NCI-H226 (cell line): ENCODE measurements at places on chromosomes 6 and 20.

DNA sequence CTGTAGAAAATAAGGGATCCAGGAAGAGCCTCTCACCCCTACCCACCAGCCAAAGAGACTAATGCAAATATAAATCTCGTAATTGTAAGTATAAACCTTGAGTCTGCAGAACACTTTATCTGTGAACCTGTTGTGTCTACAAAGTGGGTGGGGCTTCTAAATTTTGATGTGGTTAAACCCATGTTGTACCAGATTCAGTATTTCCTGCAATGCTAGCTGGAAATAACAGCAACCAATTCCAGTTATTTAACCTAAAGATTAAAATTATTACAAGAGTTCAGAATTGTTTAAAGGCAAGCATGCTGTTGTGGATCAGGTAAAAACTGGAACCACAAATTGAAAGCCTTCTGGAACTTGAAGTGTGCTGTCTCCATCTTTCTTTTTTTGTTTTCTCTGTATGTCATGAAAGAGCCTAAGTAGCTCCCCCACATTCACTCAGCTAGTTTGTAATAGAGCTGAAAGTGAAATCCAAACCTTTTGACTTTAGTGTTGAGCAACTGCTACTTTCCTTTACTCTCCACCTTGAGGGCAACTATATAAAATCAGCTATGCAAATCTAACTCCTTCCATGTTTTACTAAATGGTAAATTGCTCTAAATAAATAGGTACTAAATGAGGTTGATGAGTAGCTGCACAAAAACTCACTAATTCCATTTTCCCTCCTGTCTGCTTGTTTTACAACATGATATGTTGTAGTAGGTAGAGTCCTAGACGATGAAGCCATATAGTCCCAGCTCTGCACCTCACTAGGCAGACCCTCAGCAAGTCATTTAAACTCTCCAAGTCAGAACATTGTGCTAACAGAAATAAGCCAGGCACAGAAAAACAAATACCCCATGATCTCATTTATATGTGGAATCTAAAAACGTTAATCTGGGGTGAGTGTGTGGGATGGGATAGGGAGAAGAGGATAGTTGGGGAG is 17.9 kb upstream of the THEMIS start:
- no peak for DNase-seq

DNA sequence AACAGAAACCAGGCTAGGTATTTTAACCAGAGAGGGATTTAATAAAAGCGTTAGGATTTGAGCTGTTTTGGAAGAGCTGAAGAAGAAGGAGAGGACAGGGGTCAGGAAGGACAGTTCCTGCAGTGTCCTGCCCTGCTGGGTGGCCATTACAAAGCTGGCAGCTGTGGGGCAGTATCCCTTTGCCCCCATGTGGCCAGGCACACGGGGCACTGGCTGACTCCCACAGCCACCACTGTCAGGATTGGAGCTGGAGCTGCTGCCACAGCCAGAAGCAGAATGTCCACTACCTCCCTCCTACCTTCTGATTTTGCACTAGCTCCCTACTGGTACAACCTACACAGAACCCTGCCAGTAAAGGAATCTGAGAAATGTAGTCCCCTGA is 46.5 kb downstream of the SLC22A3 start:
- DNase-seq = no peak

DNA sequence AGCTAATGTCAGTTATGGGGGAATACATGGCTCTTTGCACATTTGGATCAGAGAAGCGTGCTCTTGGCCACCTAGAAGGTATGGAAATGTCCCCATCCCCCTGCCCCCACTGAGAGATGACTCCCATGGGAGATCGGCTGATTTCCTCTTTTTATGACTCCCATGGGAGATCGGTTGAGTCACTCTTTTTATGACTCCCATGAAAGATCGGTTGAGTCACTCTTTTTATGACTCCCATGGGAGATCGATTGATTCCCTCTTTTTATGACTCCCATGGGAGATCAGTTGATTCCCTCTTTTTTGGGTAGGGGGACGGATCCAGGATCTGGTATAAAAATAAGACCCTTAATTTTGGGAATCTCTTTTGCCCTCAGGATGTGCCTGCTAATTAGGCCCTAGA is 10.3 kb upstream of the TAAR9 start:
- DNase-seq = no peak

- no peak for DNase-seq
Measured at GRCh38 chr6:157186785-157187181, 136.5 kb downstream of the TMEM242 start.

DNA sequence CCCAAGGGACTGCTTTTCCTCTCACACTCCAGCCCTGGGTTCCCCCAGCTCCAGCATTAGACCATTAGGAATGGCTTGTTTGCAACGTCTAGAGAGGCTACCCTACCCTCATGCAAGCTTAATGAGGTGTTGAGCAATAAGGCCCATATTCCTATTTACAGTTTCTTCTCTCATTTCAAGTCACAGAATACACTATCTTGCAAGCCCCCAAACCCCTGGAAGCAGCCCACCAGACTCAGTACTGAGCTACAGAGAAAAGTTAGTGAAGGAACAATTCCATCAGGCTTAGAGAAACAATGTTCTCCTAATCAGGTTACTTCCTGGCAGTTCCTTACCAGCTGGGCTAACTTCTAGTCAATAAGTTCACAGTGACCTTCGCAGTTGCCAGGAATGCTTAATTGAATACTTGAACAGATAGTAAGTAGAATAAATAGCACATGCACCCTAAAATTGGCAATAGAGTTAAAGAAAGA is 606.5 kb upstream of the NOX3 start:
- no peak for DNase-seq

DNA sequence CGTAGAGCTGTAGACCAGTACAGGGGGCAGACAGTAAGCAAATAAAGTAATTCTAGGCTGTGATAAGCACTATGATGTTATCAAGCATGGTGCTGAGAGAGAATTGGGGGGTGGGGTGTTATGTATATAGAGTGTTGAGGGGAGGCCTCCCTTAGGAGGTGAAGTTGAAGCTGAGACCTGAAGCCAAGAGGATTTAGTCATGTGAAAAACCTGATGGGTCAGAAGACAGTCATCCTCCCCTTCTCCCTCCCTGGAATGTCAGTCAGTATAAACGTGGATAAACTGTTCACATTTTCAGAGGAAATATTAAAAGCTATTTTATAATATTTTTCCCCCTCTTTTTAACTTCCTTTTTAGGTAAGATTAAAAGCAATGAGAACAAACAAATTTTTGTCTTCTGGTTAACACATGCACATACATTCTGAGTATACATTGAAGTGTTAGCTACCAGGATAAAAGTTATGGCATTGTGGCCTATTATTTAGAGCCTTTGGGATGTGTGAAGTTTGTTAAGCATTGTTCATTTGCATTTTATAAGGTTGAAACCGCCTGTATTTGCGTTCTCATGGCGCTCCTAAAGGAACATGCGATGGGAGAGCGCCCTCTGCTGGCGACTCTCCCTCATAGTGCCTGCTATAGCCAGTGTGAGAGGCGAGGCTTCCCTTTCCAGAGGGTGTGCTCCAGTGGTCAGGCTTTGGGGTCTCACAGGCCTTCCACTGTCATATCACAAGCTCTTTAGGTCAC is 35.4 kb upstream of the MAPK13 start:
- DNase-seq = peak; percentile 46

DNA sequence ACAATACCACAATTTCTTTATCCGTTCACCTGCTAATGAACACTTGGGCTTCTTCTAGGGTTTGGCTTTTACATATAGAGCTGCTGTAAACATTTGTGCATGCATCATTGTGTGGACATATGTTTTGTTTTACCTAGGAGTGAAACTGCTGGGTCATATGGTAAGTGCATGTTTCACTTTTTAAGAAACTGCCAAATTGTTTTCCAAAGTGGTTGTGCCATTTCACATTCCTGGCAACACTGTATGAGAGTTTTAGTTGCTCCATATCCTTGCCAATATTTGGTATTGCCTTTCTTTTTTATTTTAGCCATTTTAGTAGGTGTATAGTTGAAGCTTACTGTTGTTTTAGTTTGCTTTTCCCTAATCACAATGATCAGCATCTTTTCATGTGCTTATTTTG is 14.1 kb upstream of the RPN2 start:
- no peak for DNase-seq

DNA sequence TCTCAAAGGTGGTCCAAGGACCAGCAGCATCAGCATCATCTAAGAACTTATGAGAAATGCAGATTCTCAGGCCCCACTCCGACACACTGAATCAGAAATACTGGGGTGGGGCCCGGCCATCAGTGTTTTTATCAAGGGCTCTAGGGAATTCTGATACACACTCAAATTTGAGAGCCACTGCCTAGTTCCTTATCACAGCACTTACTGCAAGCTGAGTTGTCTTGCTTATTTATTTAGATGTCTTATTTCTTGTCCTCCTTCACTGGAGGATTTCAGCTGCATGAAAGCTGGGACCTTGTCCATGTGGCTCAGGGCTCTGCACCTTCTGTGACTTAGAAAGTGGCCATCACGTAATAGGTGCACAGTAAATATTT is 139.4 kb upstream of the RREB1 start:
- DNase-seq = no peak

- no peak for DNase-seq
Measured at GRCh38 chr6:39386487-39386886, 64.0 kb upstream of the KCNK16 start.

DNA sequence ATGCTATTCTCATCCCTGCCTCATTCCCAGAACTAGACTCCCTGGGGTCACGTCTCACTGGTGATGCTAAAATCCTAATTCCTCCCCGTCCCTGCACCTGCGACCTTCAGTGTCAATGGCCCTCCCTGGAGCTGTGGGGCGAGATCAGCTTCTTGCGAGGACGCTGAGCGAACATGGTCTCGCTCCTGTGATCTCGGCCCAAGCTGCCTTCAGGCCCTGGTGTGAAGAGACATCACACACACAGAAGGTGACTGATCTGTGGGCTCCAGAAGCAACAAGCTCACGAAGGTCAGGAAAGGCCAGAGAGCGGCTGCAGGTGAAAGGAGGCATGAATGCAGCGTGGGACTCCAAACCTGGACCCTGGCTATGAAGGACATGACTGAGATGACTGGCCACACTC is 139.5 kb upstream of the CST7 start:
- DNase-seq = no peak

- DNase-seq = no peak
Measured at GRCh38 chr6:80932359-80932758, 820.1 kb downstream of the TENT5A start.

DNA sequence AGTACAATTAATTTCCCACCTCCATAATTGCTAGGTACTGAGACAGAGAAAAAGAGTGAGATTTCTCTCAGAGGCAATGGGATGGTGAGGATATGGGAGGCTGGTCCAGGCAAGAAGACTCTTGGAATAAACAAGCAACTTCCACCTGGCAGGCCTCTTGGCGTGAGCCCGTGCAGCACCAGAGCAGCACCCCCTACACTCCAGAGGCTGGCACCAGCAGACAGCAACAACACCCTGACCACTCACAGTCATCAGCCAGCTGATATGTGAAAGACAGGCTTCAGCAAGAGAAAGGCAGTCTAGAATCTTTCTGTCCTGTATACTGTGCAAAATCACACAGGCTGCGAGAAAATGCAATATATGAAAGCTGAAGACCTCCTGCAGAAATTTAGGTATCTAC is 59.7 kb downstream of the KIF13A start:
- no peak for DNase-seq

DNA sequence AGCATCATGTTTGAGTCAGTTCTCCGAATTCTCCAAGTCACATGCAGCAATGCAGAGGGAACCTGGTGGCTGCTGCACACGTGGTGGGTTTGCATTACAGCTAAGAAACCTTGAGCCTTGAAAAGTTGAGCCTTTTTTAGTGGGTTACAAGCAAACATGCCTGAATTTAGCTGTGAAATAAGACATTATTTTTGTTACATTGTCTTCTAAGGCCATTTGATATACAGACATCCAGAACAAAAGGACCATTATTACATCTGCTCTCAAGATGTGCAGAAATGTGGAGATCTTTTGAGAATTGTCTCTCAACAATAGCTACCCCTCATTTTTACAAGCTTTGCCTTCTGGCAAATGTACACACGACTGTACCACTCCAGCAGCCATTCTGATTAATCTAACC is 720.5 kb upstream of the SLC35B3 start:
- no peak for DNase-seq

DNA sequence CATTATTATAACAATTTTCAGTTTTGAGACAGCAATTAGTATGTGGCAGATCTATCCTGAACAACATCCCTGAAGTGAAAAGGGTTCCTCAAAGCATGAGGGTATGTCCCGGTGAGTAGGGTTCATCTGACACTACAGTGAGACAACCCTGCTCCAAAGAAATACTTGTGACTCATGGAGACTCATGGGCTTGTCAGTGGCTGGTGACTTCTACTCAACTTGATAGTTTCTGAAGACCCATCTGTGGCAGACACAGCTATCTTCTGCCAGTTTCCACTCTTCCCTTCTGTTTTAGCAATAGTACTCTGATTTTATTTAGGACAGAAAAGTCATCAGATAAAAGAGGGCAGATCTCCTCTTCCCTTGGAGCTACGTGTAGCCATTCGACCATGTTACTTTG is 41.4 kb downstream of the MAP3K7 start:
- DNase-seq = no peak

DNA sequence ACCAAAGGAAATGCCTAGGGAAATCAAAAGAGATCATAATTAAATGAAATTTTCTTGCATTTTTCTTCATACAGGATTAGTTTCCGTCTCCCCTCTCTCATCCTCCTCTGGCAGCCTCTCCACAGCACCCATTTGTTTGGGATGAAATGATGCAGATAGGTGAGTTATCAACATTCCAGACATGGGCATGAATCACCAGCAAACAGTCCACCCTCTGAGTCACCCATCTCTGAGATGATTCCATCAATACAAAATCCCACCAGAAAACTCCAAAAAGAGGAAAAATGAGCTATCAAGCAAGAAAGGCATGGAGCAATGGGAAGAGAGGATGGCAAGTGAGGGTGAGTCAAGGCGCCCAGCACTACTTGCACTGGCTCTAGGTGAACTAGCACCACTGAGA is 11.4 kb downstream of the MC3R start:
- no peak for DNase-seq

DNA sequence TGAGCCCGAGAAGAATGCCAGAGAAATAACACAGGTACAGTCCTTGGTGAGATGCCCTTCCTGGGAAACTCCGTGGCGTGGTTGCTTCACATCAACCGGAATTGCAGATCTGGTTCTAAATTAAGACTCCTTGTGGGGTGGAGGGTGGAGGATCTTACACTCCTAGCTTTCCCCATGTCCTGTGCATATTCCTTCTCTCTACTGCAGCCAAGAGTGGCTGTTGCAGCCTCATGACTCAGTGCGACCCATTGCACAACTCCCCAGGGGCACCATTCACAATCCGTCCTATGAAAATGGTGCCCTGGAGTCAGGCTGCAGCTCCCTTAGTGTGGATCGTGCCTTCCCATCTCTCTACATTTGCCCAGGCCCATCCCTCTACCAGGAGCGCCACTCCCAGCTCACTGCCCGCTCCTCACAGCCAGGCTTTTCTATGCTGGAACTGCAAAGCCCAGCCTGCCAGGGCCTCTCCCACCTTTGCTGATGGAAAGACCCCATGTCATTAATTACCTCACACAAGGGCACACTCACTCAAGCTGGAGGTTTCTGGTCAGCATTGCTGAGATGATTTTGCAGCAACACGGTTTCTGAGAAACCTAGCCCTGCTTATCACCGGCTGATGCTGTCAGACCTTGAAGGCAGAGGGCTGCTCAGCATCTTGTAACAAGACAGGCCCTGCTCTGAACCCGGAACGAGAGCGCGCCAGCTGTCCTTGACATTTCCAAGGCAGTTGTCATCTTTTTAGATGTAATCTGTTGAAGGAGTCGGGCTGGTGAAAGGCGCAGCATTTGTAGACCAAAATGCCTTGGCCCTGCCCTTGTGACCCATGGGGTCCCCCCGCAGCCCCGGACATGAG is 39.7 kb downstream of the SIRPA start:
- DNase-seq = peak; percentile 73

GRCh38 chr6:82891076-82891475 is 174.6 kb downstream of the UBE3D start:
- no peak for DNase-seq

- peak; percentile 31 for DNase-seq
Measured at GRCh38 chr6:90194371-90194841, 102.2 kb downstream of the BACH2 start.
